ENCODE measurements at places on chromosomes 11 and 22.

DNA sequence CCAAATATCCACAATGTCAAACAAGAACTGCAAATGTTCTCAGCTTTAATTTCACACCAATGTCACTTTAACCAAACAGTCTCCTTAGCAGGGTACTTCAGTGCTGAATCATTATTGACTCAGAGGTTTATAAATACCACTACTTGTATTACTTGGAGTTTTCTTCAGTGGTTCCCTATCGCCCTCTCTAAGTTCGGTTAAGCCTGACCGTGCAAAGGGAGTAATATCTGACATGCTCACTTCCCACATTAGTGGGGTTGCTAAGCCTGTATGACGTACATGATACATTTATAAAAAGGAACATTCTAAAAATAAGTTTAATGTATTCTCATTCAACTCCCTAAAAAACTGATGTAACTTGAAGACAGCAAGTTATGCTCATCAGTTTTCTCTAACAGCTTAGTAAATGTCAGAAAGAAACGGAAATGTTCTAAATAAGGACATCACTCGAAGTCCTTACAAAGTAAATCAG lies 93.1 kb upstream of the ZC3H12C start:
- DNase-seq, result peak; percentile 22

GRCh38 chr11:85828640-85828978 lies 17.7 kb upstream of the SYTL2 start:
- DNase-seq, result no peak

- DNase-seq, result no peak
Observed at GRCh38 chr11:26976389-26976788, 17.5 kb upstream of the FIBIN start.

- DNase-seq, result peak; percentile 36
Observed at GRCh38 chr22:44025171-44026065, 1.3 kb downstream of the PARVB start.

DNA sequence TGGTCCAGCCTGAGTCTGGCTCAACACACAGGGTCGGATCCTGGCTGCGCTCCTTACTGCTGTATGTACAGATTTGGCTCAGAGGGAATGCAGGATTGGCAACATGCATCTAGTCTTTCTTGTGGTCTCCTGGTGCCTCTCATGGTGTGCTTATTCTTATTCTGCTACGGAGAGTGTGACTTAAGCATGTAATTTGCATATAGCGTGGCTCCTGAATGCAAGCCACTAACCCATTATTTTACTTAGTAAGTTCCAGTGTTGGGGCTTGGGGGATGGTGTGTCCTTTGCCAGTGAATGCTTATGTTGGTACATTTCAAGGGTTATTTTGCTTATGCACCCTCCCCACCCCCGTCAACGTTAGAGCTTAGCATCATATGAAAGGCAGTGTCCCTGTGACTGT lies 51.2 kb downstream of the PTPRJ start:
- DNase-seq, result no peak

DNA sequence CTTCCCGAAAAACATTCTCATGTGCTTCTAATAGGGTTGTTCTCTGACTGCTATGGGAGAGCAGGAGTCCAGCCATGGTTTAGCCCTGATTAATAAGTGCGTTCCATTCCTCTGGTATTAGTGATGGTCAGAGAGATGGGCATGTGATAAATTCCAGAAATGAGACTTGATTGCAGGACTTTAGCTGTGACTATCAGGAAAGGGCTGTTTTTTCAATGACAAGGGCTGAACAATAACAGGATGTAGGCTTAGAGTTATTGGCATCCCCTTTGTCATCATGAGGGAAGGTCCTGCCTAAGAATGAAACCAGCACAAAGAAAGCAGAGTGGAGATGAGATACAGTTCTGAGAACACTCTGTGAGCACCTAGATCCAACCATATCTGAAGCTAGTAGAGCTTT lies 494.6 kb downstream of the MIAT start:
- DNase-seq, result no peak

DNA sequence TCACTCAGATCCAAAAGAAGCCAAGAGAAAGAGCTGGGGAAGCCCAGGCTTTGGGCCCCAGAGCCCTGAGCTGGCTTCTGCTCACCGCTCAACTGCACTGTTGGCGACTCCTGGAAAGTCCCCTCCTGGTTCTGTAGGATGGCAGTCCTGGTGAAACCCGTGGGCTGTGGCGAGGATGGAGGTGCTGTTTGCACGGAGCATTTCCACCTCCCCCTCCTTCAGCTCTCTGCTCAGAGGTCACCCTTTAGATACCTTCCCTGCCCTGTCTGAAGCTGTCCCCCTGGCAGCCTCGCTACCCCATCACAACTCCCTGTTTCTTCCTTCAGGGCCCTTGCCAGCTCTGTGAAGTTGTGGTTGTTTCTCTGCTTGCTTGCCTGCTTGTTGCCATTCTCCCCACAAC lies 97.8 kb downstream of the MYO18B start:
- no peak for DNase-seq

GRCh38 chr11:41845066-41845465 lies 385.6 kb upstream of the LRRC4C start:
- DNase-seq, result no peak

Measured in CD4-positive, alpha-beta T cell treated with Interleukin-17A for 1 hour (primary cell).